ENCODE measurements at places on chromosomes 3 and 15.

DNA sequence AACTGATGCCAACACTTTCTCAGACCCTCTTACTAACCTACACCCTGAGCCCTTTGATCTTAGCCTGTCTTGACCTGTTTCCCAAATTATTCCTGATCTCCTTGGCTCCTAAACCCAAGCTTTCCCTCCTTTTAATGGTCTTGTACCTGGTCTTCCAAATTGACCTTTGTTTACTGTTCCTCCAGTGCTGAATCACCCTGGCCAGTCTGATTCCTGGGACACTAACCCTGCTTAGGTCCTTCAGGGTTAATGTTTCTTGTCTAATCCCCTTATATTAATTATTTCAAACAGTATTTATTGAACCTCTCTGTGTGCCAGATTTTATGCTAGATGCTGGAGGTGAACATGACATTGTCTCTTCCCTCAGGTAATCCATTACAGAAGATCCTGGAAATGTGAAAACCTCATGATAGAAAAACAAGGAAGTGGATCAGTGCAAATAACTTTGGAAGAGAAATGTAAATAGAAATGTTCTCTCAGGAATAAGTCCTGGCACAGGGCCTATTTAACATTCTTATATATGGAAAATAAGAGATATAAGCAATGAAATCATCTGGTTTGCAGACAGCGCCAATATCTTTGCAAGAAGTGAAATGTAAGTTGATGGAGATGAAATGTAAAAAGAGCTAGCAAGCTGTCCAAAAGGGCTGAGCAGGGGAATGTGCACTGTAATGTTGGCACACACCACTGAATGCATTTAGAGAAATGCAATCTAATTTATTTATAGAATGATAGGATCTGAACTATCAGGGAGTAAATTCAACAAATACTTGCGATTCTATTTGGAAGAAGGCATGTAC, 20.7 kb downstream of the HGD start:
- no peak for DNase-seq

GRCh38 chr15:87777054-87777561, 479.4 kb downstream of the NTRK3 start:
- peak; percentile 22 for DNase-seq

DNA sequence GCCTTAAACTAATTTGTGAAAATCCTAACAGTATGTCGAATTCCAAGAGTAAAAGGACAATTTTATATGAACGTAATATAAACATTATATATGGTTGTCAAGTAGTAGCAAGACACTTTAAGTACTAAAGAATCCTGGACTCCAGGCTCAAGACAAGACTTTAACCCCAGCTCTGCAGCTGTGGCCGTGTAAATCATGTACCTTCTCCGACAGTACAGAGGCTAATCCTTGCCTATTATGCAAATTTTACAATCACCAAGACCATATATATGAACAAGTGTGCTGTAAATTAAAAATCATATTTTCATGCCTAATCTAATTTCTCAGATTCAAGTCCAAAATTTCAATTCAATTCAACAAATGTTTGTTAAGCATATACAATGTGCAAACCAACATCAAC, 35.8 kb downstream of the RBM15B start:
- DNase-seq: no peak

DNA sequence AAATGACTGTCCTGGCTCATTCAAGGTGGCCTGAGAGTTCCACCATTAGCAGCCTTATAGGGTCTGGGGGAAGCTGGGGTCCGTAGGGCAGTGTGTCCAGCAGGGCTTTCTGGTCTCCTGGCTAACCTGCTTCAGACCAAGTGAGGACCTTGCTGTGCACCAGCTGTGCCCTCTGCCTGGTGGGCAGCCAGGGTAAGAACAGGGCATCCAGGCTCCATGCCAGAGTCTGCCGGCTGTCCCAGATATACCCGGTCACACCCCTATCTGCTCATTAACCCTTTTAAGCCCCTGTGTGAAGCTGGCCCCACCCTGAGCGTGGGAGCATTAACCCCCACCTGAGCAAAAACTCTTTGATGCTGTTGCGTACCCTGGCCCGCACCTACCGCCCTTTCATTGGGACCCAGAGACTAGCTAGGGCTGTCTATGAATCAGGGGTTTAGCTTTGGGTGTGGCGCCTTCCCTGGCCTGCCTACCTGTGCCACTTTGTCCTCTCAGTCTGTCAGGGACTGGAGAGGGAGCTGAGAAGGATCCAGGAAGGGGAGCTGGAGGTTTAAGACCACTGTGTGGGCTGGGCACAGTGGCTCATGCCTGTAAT, 17.6 kb downstream of the SEMA3F start:
- DNase-seq: no peak

DNA sequence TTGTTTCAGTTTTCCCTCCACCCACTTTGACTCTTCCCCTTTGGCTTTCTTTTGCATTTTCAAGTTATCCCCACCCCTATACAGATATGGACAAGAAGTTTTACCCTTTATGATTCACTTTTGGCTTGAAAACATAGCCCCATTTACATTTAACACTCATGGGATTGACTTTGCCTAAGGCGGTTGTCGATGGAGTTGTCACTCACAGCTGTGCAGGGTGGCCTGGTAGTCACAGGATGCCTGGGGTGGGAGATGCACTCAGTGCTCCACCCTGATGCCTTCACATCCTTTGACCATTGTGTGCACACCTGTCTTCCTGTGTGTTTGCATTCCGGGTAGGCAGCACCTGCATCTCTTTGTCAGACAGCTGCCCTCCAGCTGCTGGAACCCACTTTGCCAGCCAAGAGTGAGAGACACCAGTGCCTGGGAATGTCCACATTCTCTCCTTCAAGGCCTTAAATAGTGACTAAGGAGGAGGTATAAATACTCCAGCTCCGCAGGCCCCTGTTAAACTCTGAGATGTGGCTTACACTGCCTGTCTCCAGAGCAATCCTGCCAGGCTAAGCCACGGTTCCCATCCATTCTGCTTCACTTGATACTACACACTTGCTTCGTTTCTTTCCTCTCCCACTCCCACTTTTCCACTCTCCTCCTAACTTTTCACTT, 191.5 kb upstream of the SLC24A5 start:
- DNase-seq: no peak
